ENCODE measurements at places on chromosomes 13 and 19. TPM values are rescaled to one million over a fixed set of nuclear protein-coding genes. Genes with fewer than 3 reads are reported as not detected.

Gene CEBPA
- 0.66 TPM for total RNA-seq

Gene MPV17L2
- 17.9 TPM for total RNA-seq

Gene SLAIN1
- total RNA-seq, result 120 TPM

Gene CGB2
- total RNA-seq, result not detected

Gene SRRM5
- total RNA-seq, result 0.51 TPM

DNA sequence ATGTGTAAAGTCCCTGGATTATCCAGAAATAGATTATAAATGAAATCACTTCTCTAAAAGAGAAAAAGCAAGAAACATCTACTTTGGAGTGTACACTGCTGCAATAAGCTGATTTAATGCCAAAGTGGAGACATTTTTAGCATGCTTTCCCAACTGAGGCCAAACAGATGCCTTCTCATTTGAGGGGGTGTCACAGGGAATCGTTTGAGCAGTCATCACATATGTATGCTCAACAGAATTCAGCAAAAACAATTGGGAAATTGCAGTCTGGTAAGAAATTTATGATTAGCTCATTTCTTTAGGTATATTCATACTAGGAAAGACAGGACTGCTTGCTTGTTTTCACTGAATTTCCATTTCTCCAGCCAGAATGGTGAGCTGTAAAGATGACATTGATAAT is 27.3 kb upstream of the TPP2 start:
- peak overlapping the region; percentile 85 for H3K27ac ChIP-seq
- no peaks in the 10 kb centered on the region for H3K36me3 ChIP-seq
- peak overlapping the region; percentile 37 for H3K4me3 ChIP-seq
- H3K4me1 ChIP-seq, result peaks cover 30% of the 10 kb centered on the region
- DNase-seq, result no peak

Gene CLIP3
- total RNA-seq, result 146 TPM

DNA sequence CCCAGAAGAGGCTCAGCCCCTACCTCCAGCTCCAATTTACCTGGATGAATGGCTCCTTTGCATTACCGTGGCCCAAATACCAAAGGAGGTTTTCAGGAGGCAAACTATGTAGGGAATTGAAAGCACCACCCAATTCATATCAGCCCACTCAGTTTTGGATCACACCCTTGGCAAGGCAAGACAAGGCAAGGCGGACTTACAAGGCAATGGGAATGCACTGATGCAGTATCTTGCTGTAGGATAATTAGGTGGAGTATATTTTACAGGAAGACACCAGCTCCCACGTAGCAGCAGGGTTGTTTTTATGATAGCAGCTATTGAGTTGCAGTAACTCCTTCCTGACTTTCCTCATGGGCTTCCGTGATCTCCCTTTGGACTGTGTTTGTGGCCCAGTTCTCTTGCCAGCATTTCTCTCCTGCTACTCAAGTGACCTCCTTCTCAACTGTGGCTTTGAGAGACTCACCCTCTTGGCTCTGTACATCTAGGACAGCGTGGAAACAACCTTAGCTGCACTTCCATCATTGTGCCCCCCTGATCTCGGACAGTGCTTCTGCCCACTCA is 935.9 kb downstream of the EFNB2 start:
- DNase-seq, result no peak
- no peaks in the 10 kb centered on the region for H3K4me1 ChIP-seq
- H3K36me3 ChIP-seq, result no peaks in the 10 kb centered on the region
- H3K27ac ChIP-seq, result no peak overlapping the region
- no peaks in the 10 kb centered on the region for H3K27me3 ChIP-seq

GRCh38 chr13:113996081-113996911 is 22.4 kb upstream of the C13orf46 start:
- H3K4me3 ChIP-seq, result no peak overlapping the region
- DNase-seq, result no peak
- H3K27me3 ChIP-seq, result peaks cover 7% of the 10 kb centered on the region
- H3K27ac ChIP-seq, result no peak overlapping the region

DNA sequence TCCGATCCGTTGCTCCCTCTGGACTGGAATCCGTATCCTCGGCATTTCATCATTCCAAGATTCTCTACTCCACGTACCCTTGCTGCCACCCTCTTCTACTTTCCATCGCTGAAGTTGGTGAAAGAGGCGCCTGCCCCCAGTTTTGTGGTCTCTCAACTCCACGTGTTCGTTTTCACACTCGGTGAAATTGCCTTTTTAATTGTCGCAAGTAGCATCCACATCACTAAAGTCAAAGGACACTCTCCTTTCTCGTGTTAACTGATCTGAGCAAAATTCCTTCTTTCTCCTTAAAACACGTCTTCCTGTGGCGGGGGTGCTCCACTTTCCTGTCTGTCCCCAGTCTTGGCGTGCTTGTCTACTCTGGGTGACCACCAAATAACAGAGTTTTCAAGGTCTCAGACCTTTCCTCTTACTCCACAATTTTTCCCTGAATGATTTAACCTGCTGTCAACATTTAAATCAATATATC is 1.1 kb upstream of the TMTC4 start:
- no peak for DNase-seq
- H3K27ac ChIP-seq, result peak overlapping the region; percentile 54
- peaks cover 23% of the 10 kb centered on the region for H3K27me3 ChIP-seq
- H3K4me3 ChIP-seq, result peak overlapping the region; percentile 85
- peaks cover 27% of the 10 kb centered on the region for H3K4me1 ChIP-seq
- no peaks in the 10 kb centered on the region for H3K36me3 ChIP-seq

DNA sequence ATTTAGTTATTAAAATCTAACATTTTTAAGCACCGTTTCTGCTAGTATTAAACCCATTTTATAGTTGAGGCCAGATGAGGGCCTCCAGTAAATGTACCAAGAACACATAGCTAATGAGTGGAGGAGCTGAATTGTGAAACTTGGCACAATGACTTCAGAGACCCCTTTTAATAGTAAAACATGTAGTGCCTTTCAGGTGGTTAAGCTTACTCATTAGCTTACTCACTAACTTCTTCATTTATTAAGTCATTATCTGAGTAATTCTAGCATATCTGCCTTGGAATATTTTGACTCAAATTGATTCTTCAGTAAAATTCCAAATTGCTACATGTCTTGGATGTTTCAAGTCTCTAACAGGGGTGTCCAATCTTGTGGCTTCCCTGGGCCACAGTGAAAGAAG is 735.2 kb downstream of the LIG4 start:
- H3K4me1 ChIP-seq, result peaks cover 3% of the 10 kb centered on the region
- no peak overlapping the region for H3K4me3 ChIP-seq
- no peaks in the 10 kb centered on the region for H3K27me3 ChIP-seq
- no peak overlapping the region for H3K27ac ChIP-seq
- no peak for DNase-seq
- no peaks in the 10 kb centered on the region for H3K36me3 ChIP-seq

Gene FAAP24
- 1.4 TPM for total RNA-seq

Gene SIGLEC5
- not detected for total RNA-seq

DNA sequence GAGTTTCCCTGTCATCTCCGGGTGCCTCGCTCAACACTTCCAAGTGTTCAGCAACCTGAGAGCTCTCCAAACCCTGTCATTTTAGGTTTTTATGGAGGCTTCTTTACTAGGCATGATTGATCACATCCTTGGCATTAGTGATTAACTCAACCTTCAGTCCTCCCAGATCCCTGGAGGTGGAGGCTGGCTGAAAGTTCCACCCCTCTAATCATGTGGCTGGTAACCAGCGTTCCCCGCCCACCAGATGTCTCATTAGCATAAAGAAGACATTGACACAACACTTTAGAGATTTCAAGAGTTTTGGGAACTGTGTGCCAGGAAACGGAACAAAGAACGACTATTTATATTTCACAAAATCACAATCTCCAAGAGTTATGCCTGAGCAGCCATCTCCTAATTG is 71.1 kb upstream of the RGCC start:
- H3K36me3 ChIP-seq, result no peaks in the 10 kb centered on the region
- no peak overlapping the region for H3K4me3 ChIP-seq
- no peak for DNase-seq
- peaks cover 6% of the 10 kb centered on the region for H3K27me3 ChIP-seq
- no peak overlapping the region for H3K27ac ChIP-seq

GRCh38 chr13:48827709-48828108 is 148.0 kb upstream of the FNDC3A start:
- H3K27me3 ChIP-seq, result peaks cover 1% of the 10 kb centered on the region
- no peak overlapping the region for H3K4me3 ChIP-seq
- no peak overlapping the region for H3K27ac ChIP-seq
- H3K4me1 ChIP-seq, result no peaks in the 10 kb centered on the region
- peaks cover 8% of the 10 kb centered on the region for H3K36me3 ChIP-seq

DNA sequence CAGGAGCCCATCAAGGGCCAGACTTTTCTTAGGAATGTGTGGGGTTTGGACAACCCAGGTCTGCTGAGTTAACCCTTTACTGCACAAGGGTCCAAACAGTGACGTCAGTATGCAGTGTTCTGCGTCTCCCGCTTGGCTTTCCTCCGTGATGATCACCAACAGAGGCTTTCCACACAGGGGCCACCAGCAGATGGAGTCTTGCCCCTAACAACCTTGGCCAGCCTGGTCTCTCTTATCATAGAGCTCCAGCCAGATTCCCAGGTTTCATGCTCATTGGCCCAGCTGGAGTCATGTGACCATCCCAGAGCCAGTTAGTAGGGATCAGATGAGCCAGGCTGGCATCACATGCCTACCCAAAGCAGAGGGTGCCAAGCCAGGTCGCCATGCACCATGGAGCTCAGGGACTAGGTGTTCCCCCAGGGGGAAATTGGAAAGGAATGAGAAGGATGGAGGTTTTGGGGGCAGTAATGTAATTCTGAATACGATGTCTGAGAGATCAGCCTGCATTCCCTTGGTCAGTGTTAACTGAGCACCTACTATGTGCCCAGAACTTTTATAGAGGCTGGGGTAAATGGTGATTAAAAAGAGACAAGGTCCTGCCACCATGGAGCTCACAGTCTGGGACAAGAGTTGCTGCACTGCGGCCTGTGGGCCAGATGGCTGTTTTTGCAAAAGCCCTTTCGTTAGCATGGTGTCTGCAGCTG is 61.2 kb downstream of the MYH14 start:
- H3K27me3 ChIP-seq, result peaks cover 2% of the 10 kb centered on the region
- DNase-seq, result no peak
- H3K36me3 ChIP-seq, result no peaks in the 10 kb centered on the region
- no peak overlapping the region for H3K27ac ChIP-seq
- no peaks in the 10 kb centered on the region for H3K4me1 ChIP-seq
- H3K4me3 ChIP-seq, result no peak overlapping the region

GRCh38 chr19:45356760-45357444 is 13.5 kb downstream of the ERCC2 start:
- DNase-seq, result no peak
- H3K4me3 ChIP-seq, result no peak overlapping the region
- peaks cover 3% of the 10 kb centered on the region for H3K27me3 ChIP-seq
- no peaks in the 10 kb centered on the region for H3K4me1 ChIP-seq
- H3K36me3 ChIP-seq, result peaks cover 8% of the 10 kb centered on the region
- H3K27ac ChIP-seq, result no peak overlapping the region

DNA sequence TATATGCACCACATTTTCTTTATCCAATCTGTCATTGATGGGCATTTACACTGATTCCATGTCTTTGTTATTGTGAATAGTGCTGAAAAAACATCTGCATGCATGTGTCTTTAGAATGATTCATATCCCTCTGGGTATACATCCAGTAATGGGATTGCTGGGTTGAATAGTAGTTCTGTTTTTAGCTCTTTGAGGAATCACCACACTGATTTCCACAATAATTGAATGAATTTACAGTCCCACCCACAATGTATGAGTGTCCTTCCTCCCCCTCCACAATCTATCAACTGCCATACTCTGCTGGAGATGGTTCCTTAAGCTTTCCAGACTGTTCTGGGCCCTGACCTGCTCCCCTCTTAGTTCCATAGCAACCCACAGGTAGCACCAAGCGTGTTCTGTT is 667.0 kb downstream of the LIG4 start:
- no peak for DNase-seq
- no peak overlapping the region for H3K27ac ChIP-seq
- peaks cover 2% of the 10 kb centered on the region for H3K4me1 ChIP-seq
- no peaks in the 10 kb centered on the region for H3K36me3 ChIP-seq

Gene ZNF85
- 32.2 TPM for total RNA-seq

GRCh38 chr13:112103961-112104880 is 37.3 kb downstream of the SOX1 start:
- peaks cover 20% of the 10 kb centered on the region for H3K27me3 ChIP-seq
- peaks cover 20% of the 10 kb centered on the region for H3K4me1 ChIP-seq
- no peak overlapping the region for H3K27ac ChIP-seq
- peaks cover 5% of the 10 kb centered on the region for H3K36me3 ChIP-seq

DNA sequence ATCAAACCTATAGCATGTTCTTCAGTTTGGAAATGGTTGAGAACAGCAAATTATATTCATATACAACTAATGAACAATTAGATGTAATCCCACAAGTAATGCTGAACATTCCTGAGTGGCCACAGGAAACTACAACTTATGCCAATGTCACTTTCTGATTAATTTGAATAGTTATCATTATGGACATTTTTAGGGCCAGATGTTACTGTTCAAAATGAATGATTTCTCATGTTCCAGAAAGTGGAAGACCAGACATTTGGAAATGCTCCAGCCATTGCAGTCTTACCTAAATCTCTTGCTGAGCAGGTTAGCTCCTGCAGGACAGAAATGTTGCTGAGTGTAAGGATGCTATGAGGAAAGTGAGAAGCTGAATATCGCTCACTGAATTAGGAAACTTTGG is 819.8 kb downstream of the PCDH9 start:
- DNase-seq, result no peak
- H3K4me1 ChIP-seq, result peaks cover 25% of the 10 kb centered on the region
- H3K36me3 ChIP-seq, result no peaks in the 10 kb centered on the region

DNA sequence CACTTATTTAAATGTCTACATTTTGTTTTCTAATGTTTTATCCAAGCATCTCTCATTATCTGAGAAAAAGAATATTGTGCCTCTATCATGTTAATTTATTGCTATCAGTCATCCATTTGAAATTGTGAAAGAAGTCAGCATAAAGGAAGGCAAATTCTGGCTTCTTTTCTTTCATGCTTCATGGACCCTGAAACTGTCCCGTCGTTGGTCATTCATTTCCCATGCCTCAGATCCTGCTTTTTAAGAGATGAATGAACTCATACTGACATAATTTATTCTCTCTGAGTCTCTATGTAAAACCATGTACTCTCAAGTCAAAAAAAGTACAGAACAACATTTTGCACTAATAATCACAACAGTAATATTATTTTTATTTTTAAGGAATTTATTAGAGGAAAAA is 2512.0 kb downstream of the PCDH9 start:
- H3K27me3 ChIP-seq, result no peaks in the 10 kb centered on the region
- DNase-seq, result no peak
- H3K27ac ChIP-seq, result no peak overlapping the region
- H3K4me3 ChIP-seq, result no peak overlapping the region
- no peaks in the 10 kb centered on the region for H3K36me3 ChIP-seq

GRCh38 chr13:74850893-74851292 is 631.1 kb downstream of the TBC1D4 start:
- DNase-seq, result no peak
- H3K36me3 ChIP-seq, result no peaks in the 10 kb centered on the region

Gene SPRY2
- total RNA-seq, result 29.3 TPM
